Mammary microvascular endothelial cell (primary cell): ENCODE measurements at places on chromosomes 6 and 20. TPM values are rescaled to one million over a fixed set of nuclear protein-coding genes. Genes with fewer than 3 reads are reported as not detected.

Gene OR2J3
- total RNA-seq = not detected in 2 replicates

Gene ANGPT4
- total RNA-seq = not detected in 2 replicates

Gene PRICKLE4
- total RNA-seq = 1.0 and 1.3 TPM in 2 replicates

Gene COL21A1
- 0.05 and 0.13 TPM in 2 replicates for total RNA-seq

Gene PXDC1
- 96.5 and 103 TPM in 2 replicates for total RNA-seq

Gene FRS3
- total RNA-seq = 1.5 and 2.0 TPM in 2 replicates

Gene XKR7
- not detected in 2 replicates for total RNA-seq

Gene METTL24
- total RNA-seq = not detected in 2 replicates

Gene ROS1
- total RNA-seq = not detected in 2 replicates

Gene SRMS
- not detected in 2 replicates for total RNA-seq

Gene RGS17
- 1.1 and 3.4 TPM in 2 replicates for total RNA-seq

Gene C6orf141
- 10.6 and 11.3 TPM in 2 replicates for total RNA-seq

Gene ZNF311
- 0.27 and 0.39 TPM in 2 replicates for total RNA-seq

Gene AVP
- total RNA-seq = not detected in 2 replicates

Gene PLEKHG1
- total RNA-seq = 57.0 and 63.6 TPM in 2 replicates

Gene NR2E1
- not detected in 2 replicates for total RNA-seq

Gene BMP5
- not detected in 2 replicates for total RNA-seq

Gene ZNF337
- 7.1 and 7.5 TPM in 2 replicates for total RNA-seq

Gene MCCD1
- total RNA-seq = not detected in 2 replicates

Gene RIMS4
- total RNA-seq = not detected in 2 replicates

Gene HECA
- 14.8 and 17.2 TPM in 2 replicates for total RNA-seq

Gene NKAPL
- 0.53 and 1.3 TPM in 2 replicates for total RNA-seq

Gene IMPG1
- not detected in 2 replicates for total RNA-seq

Gene CLPSL1
- total RNA-seq = not detected in 2 replicates

Gene PPP1R10
- total RNA-seq = 21.8 and 24.0 TPM in 2 replicates

Gene OTOR
- total RNA-seq = not detected in 2 replicates

Gene TSPO2
- not detected in 2 replicates for total RNA-seq

Gene SAPCD1
- 0.67 and 1.7 TPM in 2 replicates for total RNA-seq

Gene KIAA0408
- not detected in 2 replicates for total RNA-seq

Gene FRK
- under 0.01 TPM in 1 of 2 replicates, not detected in the other for total RNA-seq

Gene MYBL2
- 76.7 and 81.3 TPM in 2 replicates for total RNA-seq

Gene ADGRF1
- 0.60 TPM in 1 of 2 replicates, not detected in the other for total RNA-seq

Gene BNIP5
- not detected in 2 replicates for total RNA-seq

Gene RIMS1
- total RNA-seq = 0.05 and 0.13 TPM in 2 replicates

Gene GINS1
- total RNA-seq = 21.6 and 23.1 TPM in 2 replicates

Gene BACH2
- total RNA-seq = 0.87 and 1.4 TPM in 2 replicates

Gene DEFB124
- not detected in 2 replicates for total RNA-seq

Gene TTK
- total RNA-seq = 34.6 and 39.8 TPM in 2 replicates

Gene PHACTR3
- total RNA-seq = 0.39 TPM in 1 of 2 replicates, not detected in the other

Gene LGSN
- total RNA-seq = not detected in 2 replicates

Gene VSTM2L
- 1.7 and 1.8 TPM in 2 replicates for total RNA-seq

Gene FAM209B
- total RNA-seq = not detected in 2 replicates

Gene HLA-DMB
- total RNA-seq = 1.2 and 1.3 TPM in 2 replicates
